Camera-type eye (tissue), 1 donor: ENCODE measurements at places on chromosomes 5 and 9. TPM values are rescaled to one million over a fixed set of nuclear protein-coding genes. Genes with fewer than 3 reads are reported as not detected.

C5orf52 gene
- not detected for total RNA-seq

SLC36A3 gene
- not detected for total RNA-seq

CLIC3 gene
- total RNA-seq, result 1.1 TPM

MLANA gene
- 27.2 TPM for total RNA-seq

MTREX gene
- total RNA-seq, result 130 TPM

BTNL3 gene
- not detected for total RNA-seq

NUTM2F gene
- not detected for total RNA-seq

LCN6 gene
- not detected for total RNA-seq

MARCHF6 gene
- 262 TPM for total RNA-seq
